ENCODE measurements at places on chromosomes 7 and 10.

DNA sequence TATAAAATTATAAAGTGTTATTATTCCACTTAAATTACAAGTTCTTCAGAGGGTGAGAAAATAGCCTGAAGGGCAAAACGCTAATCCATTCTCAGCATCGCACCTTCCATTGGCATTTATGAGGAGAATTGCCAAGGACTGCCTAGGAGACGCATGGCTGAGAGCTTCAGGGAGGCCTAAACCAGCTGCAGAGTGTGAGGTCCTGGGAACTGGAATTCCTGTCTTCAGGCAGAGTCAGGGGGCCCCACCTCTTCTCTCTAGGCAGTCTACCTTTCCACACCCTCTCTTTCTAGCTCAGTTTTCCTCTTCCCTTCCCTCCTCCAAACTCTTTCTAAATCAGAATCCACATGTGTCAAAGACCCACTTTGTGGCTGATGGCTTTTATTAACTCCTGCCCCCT, 35.3 kb downstream of the LRRC72 start:
- no peak for DNase-seq

GRCh38 chr10:6929148-6929830, 349.2 kb upstream of the PRKCQ start:
- DNase-seq: no peak

DNA sequence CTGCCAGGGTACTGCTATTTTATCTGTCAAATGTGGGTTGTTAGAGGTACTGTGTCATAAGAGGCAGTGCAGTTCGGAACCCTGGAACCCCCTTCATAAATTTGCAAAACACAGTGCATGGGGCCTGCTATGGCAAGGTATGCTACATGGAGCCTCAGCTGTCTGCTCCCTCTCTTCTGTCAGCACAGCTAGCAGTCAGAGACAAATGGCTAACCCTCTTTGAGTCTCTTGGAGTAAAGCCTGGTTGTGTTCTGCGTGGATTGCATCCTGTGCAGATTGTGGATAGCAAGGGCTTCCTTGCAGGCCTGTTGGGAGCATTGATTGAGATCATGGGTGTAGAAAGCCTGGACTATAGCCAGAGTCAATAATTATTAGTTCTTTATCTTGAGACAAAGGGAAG, 397.8 kb downstream of the AUTS2 start:
- no peak for DNase-seq

DNA sequence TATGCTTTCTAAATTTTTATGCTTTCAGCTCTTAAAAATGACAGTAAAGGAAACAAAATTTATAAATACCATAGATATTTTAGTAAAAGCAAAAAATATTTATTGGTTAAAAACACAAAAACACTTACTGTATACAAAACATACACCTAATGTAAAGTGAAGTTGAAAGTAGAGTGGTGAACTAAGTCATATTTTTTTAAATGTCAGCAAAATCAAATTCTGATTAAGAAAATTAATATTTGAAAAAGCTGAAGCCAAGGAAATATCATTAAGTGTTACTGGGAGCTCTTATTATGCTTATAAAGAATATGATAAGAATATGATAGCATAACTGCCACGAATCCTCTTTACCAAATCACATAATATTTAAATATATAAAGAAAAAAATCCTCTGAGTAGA, 65.3 kb upstream of the PLXDC2 start:
- no peak for DNase-seq

DNA sequence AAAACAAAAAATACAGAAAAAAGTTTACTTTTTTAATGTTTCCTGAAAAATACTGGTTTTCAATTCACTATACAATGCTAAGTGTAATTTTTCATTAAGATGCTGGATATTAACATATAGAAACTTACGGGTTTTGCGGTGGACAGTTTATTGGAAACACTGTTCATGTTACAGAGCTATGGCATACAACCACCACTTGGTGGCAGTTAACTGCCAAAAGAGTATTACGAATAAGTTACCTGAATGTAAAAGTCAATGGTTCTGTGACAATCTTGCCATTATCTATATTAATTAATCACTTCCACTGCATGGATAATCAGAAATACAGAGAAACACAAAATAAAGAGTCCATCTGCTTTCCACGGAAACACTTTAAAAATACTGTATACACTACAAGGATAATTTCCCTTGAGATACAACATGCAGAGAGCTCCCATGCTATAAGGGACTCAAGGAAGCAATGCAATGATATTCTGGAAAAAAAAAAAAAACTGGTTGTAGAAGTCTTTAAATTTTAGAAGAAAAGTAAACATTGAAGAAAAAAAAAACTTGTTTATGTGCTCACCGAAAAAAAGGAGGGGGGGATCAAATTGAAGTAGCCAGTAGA, 97.0 kb downstream of the TPK1 start:
- DNase-seq: no peak
